ENCODE measurements at places on chromosomes 5 and 9. TPM values are rescaled to one million over a fixed set of nuclear protein-coding genes. Genes with fewer than 3 reads are reported as not detected.

The PCDHB10 gene
- 0.30 TPM for total RNA-seq

The FOXD4L6 gene
- not detected for total RNA-seq

The FUT7 gene
- not detected for total RNA-seq

The FOXB2 gene
- total RNA-seq: not detected

The PCDHGA3 gene
- 0.15 TPM for total RNA-seq

Data from epithelial cell of umbilical artery (primary cell).